ENCODE measurements at places on chromosomes 3 and 15.

DNA sequence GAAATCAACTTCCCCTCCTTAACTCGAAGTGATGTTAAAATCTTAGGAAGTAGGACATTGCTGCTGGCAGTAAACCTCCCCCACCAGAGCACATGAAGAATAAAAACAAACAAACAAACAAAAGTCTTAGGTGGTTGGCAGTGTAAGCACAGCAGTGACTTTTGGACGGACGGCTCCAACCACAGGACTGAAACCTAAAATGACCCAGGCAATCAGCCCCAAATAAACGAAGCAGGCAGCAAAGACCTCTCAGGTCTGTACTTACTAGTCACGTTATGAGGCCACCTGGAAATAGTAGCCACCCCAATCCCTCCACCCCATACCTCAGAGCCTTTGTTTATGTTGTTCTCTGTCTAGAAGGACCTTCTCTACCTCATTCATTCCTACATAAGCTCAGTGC, 33.5 kb upstream of the HES1 start:
- no peak for DNase-seq

DNA sequence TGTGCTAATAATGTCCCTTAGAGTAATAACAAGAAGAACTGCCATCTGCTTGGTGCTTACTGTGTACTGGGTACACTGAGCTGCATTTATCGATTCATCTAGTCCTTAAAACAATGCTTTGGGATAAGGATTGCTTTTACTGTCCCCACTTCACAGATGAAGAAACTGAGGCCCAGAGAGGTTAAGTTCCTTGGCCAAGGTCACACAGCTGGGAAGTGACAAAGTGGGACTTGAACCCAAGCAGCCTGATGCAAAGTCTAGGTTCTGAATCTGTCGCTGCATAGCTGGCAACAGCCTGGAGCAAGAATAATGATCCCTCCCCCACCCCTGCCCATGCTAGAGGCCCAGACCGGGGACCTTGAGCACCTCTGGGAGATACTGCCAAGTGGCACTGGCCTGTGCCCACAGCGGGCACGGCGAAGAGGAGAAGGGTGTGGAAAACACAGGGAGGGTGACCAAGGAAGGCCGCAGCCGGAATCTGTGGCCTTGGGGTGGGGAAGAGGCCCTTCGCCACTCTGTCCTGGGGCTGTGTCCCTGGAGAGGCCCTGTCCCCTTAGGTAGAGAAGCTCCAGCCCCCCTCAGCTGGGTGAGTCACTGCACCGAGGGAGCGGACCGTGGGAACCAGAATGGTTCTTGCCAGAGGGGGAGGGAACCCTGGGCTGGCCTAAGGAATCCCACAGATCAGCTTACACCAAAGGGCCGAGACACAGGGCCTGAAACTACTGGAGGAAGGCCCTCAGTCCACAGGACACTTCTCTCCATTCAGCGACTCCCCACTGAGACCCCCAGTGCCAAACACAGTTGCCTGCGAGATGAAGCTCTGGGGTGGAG, 3.5 kb downstream of the PLXND1 start:
- no peak for DNase-seq

DNA sequence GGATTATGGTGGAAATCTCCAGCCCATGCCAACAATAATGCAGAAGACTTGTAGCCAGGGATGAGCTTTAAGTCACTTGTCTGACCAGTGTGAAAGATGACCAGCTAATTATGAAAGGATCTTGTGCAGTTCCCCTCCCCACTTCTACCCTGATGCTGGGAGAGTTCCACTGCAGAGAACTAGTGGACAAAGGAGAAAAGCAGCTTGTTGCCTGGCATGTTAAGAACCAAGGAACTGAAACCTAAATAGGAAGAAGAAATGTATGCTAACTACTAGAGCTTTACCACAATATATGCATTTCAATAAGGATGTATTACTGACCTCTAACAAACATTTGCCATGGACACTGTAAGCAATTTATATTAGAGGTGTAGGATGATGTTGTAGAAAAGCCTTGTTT, 52.2 kb upstream of the CSTA start:
- no peak for DNase-seq

- no peak for DNase-seq
These were observed 44.8 kb downstream of the PXYLP1 start for GRCh38 chr3:141276398-141276797.

DNA sequence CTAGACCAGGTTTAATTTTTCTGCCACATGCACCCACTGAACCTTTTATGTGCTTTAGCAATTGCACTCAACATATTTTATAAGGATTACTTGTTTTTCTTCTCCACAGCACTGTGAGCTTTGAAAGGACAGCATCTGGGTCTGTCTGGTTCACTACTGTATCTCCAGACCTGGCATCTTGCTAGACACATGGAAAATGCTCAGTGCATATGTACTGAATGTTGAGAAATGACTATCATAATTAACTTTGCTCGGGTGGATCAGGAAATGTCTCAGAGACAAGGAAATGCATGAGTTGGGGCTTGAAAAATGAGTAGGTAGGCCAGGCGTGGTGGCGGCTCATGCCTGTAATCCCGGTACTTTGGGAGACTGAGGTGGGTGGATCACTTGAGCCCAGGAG, 40.2 kb downstream of the DOCK3 start:
- no peak for DNase-seq

GRCh38 chr3:112644453-112644852, 3.5 kb upstream of the CCDC80 start:
- DNase-seq, result no peak

GRCh38 chr15:51130344-51130743, 35.6 kb upstream of the TNFAIP8L3 start:
- DNase-seq, result no peak

DNA sequence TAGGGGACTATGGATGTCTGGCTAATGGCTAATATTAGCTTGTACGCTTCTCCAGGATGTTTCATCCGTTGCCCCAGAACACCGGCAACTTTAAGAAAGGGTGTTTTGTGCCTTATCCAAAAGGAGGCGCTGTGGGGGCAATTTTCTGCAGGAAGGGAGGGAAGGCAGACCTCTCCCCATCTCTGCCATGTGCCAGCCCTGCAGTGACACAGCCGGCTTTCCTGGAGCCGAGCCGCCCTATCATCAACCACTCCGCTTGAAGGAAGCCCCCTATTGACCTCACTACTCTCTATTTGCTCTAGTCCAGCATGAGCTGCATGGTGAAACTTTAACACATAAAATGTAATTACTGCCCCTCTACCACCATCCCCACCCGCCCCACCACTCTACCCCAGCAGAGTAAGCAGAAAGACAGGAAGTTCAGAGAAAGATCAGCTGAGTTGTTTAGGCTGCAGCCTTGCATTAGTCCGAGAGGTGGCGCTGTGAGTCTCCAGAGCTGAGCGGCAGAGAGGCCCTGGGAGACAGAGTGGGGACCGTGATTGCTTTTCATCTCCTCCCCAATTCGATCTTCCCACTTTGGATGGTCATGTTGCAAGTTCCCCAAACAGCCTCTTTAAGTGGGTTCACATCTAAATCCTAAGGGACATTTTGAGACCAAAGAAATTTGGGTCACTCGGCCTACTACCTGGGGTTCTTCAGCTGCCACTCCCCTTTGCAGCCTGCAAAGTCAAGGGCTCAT, 24.5 kb upstream of the RAD18 start:
- DNase-seq, result peak; percentile 65

- no peak for DNase-seq
These were observed 10.2 kb downstream of the TADA3 start for GRCh38 chr3:9781978-9782603.

- no peak for DNase-seq
These were observed 38.7 kb downstream of the DIPK2A start for GRCh38 chr3:144010371-144010770.

DNA sequence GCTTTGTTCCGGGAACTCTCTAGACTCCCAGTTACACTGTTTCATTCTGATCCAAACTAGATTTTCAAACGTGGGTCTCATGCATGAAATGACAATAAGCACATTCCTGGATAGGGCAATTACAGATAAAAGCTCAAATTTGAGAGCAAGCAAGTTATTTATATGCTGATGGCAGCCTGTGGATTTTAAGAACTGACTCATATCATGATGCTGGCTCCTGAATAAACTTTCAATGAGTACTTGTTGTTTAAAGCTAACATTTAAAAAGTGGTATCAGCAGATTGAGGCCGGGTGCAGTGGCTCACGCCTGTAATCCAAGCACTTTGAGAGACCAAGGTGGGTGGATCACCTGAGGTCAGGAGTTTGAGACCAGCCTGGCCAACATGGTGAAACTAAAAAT, 66.6 kb downstream of the LEO1 start:
- DNase-seq, result no peak

GRCh38 chr3:157127831-157128767, 31.8 kb downstream of the CCNL1 start:
- peak; percentile 86 for DNase-seq

DNA sequence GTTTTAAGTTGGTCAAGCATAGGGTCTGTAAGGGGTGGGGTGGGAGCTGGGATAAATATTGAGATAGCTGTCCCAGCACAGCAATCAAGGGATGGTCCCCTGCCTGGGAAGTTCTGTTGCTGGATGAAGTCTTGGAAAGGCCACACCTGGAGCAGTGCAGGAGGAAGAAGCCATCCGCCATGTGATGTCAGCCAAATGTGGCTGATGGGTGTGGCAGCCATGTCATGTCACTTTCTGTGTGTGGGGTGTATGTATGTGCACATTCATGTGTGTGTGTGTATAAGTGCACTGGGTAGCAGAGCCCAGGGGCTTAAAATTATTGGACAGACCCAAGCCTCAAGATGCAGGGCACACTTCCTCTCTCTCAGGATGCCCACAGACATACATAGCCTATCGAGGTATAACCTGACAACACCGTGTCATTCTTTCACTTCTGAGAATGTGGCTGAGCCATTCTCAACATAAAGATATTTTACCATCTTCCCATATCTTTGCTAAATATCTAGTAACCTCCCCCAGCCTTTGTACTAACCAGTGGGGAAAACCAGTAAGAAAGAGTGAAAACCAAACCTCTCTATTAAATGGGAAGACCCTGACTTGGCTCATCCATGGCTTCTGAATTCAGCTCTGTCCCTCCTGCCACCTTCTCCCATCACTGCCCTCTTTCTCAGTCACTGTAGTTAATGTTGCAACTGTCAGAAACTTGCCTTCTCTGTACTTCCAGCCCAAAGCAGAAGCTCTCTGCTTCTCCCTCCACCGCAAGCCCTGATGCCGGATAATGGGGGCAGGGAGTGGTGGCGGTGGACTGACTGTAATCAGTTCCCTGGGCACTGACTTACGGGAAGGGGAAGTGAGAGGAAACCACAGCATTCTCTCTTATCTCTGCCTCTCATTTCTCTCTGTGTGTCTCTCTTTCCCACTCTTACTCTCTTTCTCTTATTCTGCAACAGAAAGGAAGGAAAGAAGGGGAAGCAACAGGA, 11.2 kb downstream of the TNFSF10 start:
- no peak for DNase-seq

GRCh38 chr3:141795276-141795675, 32.1 kb downstream of the GRK7 start:
- no peak for DNase-seq

DNA sequence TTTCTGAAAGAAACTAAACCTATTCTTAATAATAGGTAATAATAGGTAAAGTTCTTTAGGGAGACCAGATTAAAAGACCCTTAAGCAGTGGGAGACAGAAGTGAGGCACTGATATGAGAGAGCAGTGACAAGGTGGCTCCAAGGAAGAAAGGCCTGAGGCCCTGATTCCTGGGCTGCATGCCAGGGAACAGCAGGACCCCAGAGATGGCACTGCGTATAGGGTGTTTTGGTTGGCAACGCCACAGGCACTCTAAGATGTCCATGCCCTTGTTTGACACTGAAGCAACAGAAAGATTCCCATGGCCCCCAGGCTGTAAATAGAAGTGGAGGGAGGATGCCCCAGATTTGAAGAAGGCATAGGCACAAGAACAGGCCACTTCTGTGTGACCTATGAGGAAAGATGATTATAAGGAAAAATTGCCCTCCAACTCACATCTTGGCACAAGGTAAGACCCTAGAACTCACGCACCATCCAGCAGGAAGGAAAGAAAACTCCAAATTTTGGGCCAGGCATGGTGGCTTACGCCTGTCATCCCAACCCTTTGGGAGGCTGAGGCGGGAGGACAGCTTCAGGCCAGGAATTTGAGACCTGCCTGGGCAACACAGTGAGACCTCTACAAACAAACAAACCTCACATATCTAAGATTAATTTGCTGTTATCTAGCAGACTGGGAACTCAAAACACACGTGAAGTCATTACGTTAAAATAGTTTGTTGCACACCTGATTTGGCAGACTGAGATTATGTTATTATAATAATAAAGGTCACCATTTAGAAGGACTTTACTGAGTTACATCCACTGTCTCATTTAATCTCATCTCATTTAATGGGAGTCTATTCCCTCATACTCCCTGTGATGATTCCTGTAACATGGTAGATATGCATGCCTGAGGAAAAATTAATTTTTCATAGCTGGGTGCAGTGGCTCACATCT, 10.5 kb upstream of the BLM start:
- DNase-seq, result no peak

GRCh38 chr3:29506502-29506901, 225.6 kb downstream of the RBMS3 start:
- no peak for DNase-seq

GRCh38 chr15:56568466-56569167, 103.7 kb upstream of the MNS1 start:
- DNase-seq, result no peak

- no peak for DNase-seq
These were observed 11.0 kb downstream of the PRKCD start for GRCh38 chr3:53171827-53172505.

GRCh38 chr15:93141371-93141794, 52.4 kb upstream of the RGMA start:
- DNase-seq, result no peak

GRCh38 chr15:47371939-47372338, 345.4 kb upstream of the SEMA6D start:
- no peak for DNase-seq

- DNase-seq, result no peak
These were observed 112.3 kb downstream of the NR1I2 start for GRCh38 chr3:119894195-119894594.

- DNase-seq, result no peak
These were observed 3.4 kb downstream of the PLSCR1 start for GRCh38 chr3:146540978-146541377.

DNA sequence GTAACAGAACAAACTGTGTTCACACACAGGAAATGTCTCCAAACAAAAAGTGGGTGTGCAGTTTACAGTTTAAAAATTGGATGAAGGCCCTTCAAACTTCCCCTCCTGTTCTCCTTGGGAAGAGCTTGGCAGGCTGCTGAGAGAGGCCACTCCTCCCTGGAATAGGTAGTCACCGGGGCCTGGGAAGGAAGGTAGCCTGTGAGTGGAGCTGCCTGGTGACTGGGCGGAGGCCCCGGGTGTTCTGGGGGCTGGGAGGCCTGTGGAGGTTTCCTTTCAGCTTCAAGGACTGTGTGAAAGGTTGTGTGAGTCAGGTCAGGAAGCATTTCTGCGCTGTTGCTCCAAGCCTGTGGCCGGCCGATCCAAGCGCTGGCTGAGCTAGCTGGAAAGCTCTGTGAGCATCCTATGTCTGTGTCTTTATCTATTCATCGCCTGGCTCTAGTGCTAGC, 14.1 kb downstream of the SLCO3A1 start:
- DNase-seq, result no peak

- DNase-seq, result no peak
These were observed 470.4 kb downstream of the ROBO1 start for GRCh38 chr3:79297245-79297960.
